ENCODE measurements at places on chromosomes 7 and 10.

- DNase-seq: no peak
These were observed 316.7 kb downstream of the LRRTM3 start for GRCh38 chr10:67242528-67242927.

DNA sequence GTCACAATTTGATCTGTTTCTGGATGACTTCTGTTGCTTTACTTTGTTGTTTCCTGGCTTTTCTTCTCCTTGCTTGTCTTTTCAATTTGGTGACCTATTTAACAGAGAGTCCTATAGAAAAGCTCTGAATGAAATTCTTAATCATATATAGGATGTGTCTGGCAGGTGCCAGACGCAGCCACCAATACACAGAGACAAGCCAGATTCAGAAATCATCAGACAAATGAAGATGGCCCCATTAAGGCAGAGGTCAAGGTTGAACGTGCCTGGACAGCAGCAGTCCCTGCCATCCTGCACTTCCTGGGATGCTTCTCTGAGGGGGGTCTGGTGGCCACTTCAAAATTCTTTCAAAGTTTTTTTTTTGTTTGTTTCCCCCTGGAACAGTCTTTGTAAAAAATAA lies 846.7 kb upstream of the COBL start:
- no peak for DNase-seq

DNA sequence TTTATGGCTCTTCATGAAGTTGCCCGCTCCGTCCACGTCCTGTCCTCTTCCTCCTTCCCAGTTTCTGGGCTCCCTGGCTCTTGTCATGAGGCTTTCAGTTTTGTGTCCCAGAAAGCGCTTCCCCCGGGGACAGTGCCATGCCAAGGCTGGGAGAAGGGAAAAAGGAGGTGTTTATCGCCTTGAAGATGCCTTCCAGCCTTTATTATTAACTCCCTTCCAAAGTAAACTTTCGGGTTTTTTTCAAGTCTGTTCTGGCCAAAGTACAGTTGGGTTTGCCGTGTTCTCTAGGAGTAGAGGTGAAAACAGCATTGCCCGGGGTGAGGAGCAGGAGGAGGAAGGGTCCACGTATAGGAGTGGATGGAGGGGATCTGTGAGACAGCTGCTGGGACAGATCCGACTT lies 117.2 kb downstream of the CUX1 start:
- DNase-seq: no peak

DNA sequence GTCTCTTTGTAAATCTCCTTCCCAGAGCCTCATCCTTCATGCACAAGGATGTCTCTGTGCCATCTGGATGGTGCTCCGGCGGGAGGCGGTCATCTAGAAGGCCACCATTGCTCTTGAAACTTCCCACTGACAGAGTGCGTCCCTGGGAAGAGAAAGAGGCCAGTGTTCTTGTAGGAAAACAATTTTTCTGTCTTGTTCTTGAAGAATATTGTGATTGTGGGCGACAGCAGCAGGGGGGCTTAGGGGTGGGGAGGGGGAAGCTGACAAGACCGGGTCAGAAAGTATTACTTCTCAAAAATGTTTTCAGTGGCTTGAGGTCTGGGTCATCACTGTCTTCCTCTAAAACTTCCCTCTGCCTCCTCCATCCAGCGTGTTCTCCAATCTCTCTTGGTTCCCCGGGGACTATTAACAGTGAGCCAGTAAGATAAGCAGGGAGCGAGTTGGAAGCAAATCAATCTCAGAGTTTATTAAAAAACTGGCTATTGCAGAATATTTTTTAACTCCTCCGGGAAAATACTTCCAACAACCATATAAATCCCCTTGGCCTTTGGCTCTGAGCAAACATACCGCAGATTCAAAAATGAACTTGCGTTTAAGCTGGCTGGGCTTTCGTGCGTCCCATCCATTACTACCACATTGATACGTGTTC lies 597.8 kb upstream of the MGMT start:
- no peak for DNase-seq

- peak; percentile 9 for DNase-seq
These were observed 811 bp upstream of the ARHGAP12 start for GRCh38 chr10:31929261-31930022.

GRCh38 chr10:95388539-95388938 lies 97.7 kb upstream of the PDLIM1 start:
- DNase-seq: no peak

DNA sequence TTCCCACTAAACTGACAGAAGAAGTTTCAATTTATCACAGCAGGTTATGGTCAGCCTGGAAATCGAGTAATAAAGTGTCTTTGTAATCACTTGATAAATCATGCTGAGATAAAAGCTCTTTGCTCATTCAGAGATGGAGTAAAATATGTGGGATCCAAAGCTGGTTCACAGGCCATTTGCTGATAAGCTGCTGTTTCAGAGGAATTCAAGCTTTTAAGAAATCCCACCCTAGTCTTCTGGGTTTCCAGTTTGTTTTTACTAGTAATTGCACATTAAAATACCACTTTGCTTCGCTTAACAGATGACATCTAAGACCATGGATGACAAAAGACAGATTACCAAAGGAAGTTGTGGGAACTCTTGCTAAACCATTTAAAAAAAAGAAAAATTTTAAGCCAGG lies 37.4 kb upstream of the CDK6 start:
- DNase-seq: no peak

DNA sequence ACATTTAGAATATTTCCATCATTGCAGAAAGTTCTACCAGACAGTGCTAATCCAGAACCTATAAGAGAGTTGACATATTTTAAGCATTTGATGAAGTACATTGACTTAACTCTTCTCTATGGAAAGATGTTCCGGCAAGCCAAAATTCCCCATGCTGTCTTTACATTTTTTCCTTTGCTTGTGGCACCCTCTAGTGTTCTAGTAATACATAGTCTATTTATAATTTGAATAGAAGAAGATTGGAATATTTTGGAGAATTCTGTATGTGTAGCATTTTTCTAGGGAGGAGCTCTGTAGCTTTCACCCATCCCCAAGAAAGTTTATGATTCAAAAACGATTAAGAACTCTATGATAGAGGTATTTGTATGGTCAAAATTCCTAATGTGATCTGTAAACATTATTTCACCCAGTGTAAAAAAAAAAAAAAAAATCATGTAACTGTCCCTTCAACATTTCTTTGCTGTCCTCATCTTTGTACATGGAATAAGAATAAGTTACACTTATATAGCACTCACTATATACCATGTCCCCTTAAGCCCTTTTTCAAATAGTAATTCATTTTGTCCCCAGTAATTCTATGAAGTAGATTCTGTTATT lies 33.2 kb downstream of the NRF1 start:
- no peak for DNase-seq

- no peak for DNase-seq
These were observed 17.4 kb upstream of the SFTPA1 start for GRCh38 chr10:79593377-79593776.

DNA sequence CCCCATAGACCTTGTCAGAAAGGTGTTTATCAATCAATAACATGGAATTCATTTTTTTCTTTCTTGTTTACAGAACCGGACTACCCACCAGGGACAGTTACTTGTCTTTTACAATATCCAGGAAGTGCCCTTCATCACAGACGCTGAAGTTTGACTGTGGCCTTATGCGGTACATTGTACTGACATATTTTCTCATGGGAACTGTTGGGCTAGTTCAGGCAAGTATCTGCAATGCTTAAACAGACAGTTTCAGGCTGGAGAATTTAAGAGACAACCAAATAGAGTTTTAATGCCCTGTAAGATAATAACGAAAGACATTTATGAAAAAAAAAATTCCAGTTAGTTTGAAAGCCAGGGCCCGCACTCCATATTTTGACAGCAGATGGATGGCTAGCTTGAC lies 246.4 kb downstream of the GATA3 start:
- DNase-seq: no peak

DNA sequence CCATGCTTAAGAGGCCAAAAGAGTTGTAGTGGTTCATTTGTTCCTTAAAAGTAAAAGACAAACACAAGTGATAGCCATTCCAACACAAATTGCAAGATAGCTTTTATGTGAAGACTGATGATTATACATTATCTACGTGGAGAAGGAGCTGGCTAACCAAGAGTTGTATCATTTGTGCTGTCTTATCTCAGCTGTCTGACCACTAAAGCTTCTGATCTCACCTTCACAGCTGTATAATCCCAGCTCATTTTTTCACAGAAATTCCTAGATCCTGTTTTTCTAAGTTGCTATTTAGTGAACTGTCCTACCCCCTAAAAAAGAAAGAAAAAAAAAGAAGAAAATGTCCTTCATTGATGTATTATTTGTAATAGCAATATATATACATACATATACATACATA lies 9.8 kb downstream of the USP6NL start:
- DNase-seq: no peak

DNA sequence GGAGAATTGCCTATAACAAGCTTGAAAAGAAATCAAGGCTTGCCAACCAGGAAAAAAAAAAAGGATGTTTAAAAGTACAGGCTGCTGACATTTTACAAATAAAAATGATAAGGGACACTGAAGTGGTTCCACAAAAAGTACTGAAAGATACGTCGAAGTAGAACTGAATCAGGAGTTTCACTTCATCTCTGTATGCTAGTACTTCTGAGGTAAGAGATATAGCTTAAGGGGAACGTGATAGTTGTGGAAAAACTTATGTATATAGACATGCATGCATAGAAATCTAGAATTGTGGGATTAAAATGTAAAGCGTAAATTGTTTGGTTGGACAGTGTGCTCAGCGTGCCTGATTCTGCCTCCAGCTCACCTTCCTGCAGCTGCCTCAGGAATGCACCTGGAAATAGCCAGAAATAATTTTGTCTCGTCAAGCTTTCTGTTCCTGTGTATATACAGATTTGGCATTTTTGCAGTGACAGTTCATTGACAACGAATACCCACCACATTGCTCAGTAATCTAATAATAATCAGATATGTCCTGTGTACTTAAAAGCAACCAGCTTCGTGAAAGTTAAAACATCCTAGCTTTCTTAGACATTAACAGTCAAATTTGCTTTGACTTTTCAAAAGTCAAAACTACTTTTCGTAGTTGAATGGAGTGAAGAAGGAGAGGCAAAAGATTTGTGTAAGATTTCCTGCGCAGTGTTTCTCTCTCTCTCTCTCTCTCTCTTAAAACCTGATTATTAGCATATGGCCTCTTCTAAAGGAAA lies 1.4 kb downstream of the SOSTDC1 start:
- DNase-seq: no peak

GRCh38 chr10:69756279-69756678 lies 45.4 kb upstream of the COL13A1 start:
- no peak for DNase-seq

- DNase-seq: no peak
These were observed 111.5 kb downstream of the BMPER start for GRCh38 chr7:34016876-34017275.

GRCh38 chr7:158280448-158281144 lies 307.0 kb downstream of the PTPRN2 start:
- no peak for DNase-seq

DNA sequence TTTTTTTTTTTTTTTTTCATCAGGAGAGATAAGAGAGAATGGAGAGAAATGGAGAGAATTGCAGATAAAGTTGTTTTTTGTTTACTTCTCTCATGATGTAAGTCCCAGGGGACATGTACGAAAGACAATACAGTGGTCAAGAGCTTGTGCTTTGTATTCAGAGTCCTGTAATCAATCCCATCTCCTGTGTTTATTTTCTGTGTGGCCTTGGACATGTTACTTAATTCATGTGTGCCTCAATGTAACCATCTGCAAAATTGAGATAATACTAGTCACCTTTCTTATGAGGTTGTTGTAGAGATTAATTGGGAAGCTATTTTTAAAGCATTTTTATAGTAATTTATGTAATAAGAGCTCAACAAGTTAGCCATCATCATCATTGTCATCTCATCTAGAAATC lies 117.5 kb downstream of the CDK14 start:
- DNase-seq: no peak

GRCh38 chr10:43942096-43942850 lies 293.6 kb upstream of the ZNF32 start:
- no peak for DNase-seq

GRCh38 chr7:37421861-37422500 lies 26.7 kb downstream of the ELMO1 start:
- DNase-seq: no peak

DNA sequence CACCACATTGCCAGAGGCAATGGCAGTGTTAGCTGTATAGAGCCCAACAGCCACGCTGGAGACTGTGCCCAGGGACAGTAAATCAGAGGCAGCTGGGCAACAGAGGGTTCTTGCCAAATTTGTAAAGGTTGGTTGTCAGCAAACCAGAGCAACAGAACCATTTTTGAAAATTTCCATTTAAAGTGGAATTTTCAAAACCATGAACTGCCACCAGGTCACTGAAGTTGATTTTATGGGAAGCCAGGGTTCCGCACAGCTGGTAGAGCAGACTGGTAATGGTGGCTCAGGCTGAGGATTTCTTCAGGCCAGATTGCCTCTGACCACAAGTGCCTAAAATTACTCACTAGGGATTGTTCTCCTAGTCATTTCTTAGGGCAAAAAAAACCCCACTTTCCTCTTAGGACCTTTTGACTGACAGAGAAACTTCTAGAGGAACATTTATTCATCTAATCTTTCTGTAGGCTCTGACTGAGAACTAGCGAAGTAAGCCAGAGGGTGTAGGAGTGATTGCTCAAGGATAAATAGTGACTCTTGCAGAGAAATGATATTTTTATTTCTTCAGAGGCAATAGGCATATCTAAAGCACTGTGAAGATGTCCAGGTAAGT lies 342.4 kb downstream of the BBS9 start:
- no peak for DNase-seq

DNA sequence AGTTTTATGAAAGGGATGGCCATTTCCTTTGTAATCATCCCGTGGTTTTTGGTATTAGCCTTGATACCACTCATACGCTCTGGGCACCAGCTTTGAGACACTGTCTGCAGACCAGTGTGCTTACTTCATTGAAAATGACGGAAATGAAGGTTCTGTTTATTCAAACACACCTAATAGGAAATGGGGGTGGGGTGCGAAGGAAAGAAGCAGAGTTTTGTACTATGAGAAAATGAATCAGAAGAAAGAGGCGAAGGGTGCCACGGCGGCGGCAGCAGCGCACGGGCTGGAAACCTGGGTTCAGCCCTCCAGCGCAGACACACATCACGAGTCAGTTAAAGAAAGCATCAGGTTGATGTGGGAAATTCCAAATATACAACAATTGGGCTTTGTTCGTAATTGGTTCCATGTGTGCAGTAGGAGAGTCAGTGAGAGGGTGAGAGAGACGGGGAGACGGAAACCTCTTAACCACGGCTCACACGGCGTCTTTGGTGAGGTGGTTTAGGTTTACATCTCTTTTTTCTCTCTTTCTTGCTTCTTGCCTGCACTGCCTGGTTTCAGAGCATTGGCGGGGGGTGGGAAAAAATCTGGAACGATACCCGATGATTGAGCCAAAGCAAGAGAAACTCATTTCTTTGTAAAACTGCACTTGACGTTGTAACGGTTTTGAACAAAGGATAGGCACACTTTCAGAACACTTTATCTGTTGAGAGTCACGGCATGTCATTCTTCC lies 321.2 kb downstream of the FRMD4A start:
- DNase-seq: peak; percentile 57

- no peak for DNase-seq
These were observed 243.8 kb downstream of the GLI3 start for GRCh38 chr7:41992881-41993867.

GRCh38 chr10:125037145-125037877 lies 95.4 kb downstream of the ZRANB1 start:
- DNase-seq: no peak
